RPMI8226 (cell line): ENCODE measurements at places on chromosomes 2 and 18.

DNA sequence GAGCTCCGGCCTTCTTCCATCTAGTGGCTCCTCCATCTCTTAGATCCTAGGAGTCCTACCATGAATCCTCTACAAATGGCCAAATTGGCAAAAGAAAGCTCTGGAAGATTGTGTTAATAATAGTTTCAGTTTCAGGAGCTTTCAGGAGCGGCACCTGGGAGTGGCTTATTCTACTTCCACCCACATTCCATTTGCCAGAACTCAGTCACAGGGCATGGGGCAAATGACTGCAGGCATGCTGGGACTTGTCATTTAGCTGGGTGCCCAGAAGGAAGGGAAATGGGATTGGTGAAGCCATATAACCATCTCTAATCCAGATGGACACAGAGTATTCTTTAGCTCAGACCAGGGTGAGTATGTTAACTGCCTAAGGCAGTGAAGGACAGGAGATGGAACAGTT, 3.6 kb upstream of the LRATD1 start:
- DNase-seq: no peak

GRCh38 chr2:210727549-210727948, 171.2 kb downstream of the CPS1 start:
- no peak for DNase-seq

DNA sequence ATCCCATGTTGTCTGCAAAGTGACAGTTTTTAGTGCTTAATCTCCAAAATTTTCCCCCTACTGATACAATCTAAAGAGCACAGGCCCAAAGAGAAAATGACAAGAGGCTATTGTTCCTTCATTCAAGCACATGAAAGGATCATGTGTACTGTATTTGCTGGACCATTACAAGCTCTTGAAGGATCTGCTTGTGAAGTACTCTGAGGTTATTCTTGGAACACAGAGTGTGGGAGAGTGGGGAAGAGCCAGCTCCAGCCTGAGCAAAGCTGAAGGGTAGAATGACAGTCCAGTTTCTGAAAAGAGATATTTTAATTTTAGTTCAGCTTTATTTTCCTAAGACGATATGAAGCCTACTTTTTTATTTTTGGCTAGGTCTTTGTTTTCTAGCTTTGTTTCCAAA, 112.2 kb downstream of the GALNT3 start:
- no peak for DNase-seq

- no peak for DNase-seq
These were observed 503.6 kb downstream of the SPAG16 start for GRCh38 chr2:213787869-213788268.

DNA sequence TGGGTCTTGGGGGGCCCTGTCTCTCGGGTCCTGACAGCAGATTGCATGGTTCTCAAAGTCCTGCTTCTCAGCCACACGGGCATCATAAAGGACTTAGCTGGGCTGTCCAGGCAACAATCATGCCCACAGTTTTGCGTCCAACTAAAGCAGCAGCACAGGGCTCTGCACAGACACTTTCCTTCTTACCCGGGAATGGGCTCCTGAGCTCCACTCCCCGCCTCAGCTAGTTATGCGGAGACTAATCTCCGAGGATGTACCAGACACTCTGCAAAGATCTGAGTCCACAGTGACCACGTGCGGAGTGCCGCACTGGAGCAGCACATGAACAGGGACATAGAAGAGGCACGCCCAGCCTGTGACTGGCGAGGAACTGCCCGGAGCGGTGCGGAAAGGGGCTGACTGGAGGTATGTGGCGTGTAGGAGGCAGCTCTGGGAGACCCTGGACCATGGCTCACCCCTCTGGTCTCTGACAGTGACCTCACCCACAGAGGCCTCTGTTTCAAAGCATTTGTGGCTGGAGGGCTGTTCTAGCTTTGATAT, 270.0 kb downstream of the HDAC4 start:
- no peak for DNase-seq

DNA sequence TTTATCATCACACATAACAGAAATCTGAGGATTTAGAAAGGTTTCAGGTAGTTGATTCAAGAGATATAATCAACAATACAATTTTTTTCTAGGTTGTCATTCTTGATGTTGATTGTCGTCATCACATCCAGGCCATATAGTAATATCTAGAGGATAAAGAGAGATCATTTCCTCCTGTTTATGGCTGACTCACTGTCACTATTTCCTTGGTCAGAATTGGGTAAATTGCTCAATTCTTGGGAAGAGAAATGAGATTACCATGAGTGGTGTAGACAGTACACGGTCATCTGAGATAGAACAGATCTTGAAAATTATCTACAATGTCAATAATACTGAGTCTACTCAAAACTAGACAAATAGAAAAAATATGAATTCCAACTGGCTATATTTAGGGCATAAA, 78.8 kb downstream of the ZNF804A start:
- DNase-seq: no peak
